ENCODE measurements at places on chromosomes 13 and 19.
A peak's percentile ranks its signal among the peaks of the same experiment; 100 is the strongest.

DNA sequence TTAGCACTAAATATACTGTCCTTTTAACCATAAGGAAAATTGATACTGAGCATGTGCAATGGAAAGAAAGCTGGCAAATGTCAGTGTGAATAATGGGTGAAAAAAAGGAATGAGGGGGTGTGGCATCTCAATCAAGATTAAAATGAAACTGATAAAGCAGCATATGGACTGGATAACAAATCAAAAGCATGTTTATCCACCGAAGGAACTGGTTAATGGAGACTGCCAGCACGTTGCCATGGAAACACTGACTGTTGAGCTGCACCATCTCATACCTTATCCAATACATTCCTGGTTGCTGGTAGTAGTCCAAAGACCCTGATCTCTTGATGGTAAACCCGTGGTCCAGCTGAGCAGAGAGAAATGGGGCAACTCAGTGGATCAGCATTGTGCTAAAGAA, 311.4 kb upstream of the MAB21L1 start:
- no peak for DNase-seq

DNA sequence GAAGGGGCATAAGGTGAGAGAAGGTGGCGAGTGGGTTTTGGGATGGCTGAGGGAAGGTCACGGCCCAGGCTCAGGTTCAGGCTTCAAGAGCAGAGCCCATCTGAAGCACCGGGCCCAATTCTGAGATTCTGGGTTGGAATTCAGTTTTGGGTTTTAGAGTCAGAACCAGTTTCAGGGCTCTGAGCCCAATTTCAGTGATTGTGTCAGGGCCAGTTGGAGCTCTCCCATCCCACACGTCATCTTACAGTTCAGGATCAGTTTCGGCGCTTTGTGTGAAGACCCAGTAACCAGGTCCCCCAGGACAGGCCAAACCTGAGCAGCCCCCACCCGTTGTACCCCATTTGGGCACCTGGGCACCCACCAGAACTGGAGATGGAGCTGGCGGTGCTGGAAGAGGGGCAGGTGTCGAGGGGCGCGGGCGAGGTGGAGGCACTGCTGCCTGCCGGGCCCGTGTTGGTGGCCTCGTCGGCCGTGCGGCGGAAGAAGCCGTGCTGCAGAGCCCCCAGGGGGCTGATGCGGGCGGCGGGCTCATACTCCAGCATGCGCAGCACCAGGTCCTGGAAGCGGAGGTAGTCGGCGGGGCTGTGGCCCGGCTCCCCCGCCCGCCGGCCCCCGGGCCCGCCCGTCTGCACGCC, 7.5 kb downstream of the DYRK1B start:
- DNase-seq: no peak

DNA sequence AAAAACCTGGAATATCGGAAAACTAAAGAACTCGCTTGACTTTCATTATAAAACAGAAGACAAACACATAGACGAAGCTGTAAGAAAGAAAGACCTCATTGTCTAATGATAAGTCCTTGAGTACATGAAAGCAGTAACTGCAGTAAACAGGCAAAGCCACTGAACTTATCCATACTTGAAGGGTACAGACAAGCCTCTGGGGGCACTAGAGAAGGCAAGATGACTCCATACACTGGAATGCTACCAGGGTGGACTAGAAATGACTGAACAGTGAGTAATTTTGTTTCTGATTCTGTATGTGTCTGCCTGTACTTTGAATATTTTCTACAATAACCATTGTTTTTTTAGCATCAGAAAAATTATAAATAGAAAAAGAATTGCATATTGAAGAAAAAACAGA, 507.9 kb downstream of the UQCRFS1 start:
- DNase-seq: no peak

- DNase-seq: peak; percentile 40
Observed at GRCh38 chr19:42081584-42082203, 5.7 kb downstream of the ZNF574 start.

GRCh38 chr19:1241417-1242095, at the start of gene ATP5F1D:
TSS of gene ATP5F1D (plus strand) at chr19:1241751. CDS start at chr19:1241851, 100 bp downstream.
- peak; percentile 98 for DNase-seq

DNA sequence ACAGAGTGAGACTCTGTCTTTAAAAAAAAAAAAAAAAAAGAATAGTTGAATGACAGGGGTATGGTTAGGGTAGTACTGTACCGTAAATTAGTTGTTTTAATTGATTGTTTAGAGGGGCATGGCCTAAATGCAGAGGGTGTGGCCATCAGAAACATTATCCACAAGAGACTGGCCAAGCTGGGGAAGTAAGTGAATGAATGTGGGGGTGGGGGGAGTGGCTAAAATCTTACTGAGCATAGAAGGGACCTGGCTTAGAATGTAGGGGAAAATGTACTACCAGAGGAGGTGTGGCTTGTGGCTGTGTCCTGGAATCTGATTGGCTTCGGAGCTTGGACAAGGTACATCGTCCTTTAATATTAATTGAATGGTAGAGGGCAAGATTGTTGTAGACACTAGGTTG, 3.8 kb downstream of the BCL2L12 start:
- DNase-seq: peak; percentile 65

- DNase-seq: no peak
Observed at GRCh38 chr13:65724226-65724625, 1505.9 kb downstream of the PCDH9 start.

DNA sequence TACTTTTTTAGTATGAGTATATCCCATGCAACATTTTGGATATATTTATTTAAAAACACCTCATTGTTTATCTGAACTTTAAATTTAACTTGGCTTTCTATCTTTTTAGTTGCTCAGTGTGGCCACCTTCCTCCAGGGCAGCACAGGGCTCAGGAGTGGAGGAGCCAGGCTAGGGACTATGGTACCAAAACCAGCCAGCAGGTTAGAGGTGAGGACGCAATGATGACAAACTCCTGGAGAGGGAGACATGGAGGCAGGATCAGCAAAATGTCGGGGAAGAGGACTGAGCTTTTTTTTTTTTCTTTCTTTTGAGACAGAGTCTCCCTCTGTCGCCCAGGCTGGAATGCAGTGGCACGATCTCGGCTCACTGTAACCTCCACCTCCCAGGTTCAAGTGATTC, 29.6 kb upstream of the CALM3 start:
- DNase-seq: peak; percentile 27

DNA sequence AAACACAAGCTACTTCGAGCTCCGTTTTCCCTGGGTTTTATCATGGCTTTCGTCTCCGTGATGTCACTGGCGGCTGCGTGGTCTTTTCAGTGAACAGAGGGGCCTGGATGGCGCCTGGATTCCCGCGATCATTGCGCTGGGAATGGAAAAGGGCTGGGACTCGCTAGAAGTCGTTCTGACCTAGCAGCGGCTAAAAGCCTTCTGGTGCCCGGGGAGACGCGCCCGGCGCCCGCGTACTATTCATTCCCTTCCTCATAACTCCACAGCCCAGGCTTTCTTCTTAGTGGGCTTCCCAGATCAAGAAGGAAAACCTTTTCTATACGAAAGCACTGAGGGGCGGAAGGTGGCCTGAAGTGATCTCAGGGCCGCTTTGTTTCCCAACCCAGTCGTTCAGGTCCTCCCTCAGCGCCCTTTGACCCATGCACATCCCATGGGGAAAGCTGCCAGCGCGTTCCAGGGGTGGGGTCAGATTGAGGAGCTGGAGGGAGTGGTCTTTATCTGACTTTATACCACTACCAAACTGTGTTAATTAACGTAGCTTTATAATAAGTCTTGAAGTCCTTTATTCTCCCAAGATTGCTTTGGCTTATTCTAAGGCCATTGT, 96.6 kb downstream of the ELF1 start:
- no peak for DNase-seq

GRCh38 chr13:46490129-46490528, 62.8 kb upstream of the LRCH1 start:
- DNase-seq: peak; percentile 18

DNA sequence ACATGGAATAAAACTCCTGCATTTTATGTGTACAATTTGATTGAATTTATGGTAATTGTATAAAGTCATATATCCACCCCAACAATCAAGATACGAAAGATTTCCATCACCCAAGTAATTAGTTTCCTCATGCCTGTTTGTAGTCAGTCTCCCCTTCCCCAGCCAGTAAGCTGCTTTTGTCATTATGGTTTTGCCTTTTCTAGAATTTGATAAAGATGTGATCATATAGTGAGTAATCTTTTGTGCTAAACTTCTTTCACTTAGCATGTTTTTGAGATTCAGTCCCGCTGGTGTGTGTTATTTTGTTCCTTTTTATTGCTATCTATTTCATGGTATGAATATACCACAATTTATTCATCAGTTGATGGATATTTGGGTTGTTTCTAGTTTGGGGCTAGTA, 16.0 kb downstream of the ITM2B start:
- DNase-seq: no peak

GRCh38 chr13:40456397-40456953, 210.0 kb downstream of the FOXO1 start:
- DNase-seq: no peak

- DNase-seq: no peak
Observed at GRCh38 chr13:105343134-105343806, 1192.2 kb downstream of the EFNB2 start.

GRCh38 chr19:53880711-53881481, 1.1 kb upstream of the PRKCG start:
- peak; percentile 55 for DNase-seq

DNA sequence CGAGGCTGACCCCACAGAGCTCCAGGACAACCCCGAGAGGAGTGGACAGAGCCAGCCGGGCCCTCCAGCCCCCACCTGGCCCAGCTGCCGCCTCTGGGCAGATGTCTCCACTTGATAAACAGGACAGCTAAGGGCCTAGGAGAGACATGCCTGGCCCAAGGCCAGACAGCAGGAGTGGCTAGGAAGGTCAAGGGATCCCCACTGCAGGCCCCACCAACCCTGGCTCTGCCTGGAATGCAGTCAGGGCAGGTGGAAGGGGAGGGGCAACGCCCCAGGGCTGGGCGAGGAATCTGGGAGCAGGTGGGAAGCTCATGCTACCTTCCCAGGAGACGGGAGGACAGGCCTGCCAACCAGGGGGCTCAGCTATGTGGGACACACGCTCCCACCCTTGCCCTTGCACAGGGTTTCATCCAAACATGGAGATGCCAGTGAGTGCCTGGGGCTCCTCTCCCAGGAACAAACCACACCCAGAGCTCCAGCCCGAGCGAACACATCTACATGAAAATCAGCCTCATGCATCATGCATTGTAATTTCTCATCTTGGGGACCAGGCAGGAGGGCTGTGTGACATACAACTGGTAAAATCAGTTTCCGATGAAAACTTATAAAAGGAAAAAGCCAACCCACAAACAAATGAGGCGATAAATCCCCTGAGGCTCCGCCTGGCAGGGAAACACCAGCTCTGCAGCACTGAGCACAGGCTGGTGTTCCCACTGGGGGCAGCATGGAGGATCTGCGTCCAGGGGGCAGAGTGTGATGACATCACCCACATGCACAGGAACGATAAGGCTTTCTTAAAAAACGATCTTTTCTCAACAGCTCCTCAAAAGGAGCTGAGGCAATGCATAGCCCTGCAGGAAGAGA, 25.0 kb downstream of the SH3GL1 start:
- DNase-seq: peak; percentile 71

- DNase-seq: peak; percentile 64
Observed at GRCh38 chr19:5480427-5480836, 25.2 kb downstream of the ZNRF4 start.

DNA sequence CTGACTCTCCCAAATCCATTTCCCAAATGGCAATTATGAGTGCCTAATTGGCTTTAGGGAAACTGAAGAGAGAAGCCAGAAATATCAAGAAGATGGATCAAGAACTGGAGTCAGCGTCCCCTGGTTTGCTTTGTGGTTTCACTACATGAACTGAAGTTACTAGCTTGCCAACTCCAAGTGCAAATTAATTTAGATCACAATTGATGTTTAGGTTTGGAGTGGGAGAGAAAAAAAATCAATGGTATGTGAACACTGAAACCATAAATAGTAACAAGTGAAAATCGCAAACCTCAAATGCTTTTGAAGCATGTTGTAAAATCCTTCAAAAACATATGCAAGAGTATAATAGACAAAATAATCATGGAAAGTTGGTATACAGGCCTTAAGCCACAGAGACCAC, 1528.6 kb upstream of the SLC10A2 start:
- DNase-seq: no peak

GRCh38 chr13:47932950-47933923, 67.8 kb downstream of the SUCLA2 start:
- peak; percentile 77 for DNase-seq

GRCh38 chr13:21043898-21044297, 17.5 kb downstream of the LATS2 start:
- DNase-seq: no peak

All from suppressor macrophage treated with lipopolysaccharide for 1 hour (primary cell).